Forelimb muscle (tissue), 1 donor: ENCODE measurements at places on chromosomes 5 and 9. TPM values are rescaled to one million over a fixed set of nuclear protein-coding genes. Genes with fewer than 3 reads are reported as not detected.

DCANP1 gene
- 0.10 TPM for polyA plus RNA-seq

GIN1 gene
- 8.7 TPM for polyA plus RNA-seq

GADD45G gene
- polyA plus RNA-seq, result 7.9 TPM

NR5A1 gene
- polyA plus RNA-seq, result not detected

OR1Q1 gene
- not detected for polyA plus RNA-seq

GPR107 gene
- 33.4 TPM for polyA plus RNA-seq

DNA sequence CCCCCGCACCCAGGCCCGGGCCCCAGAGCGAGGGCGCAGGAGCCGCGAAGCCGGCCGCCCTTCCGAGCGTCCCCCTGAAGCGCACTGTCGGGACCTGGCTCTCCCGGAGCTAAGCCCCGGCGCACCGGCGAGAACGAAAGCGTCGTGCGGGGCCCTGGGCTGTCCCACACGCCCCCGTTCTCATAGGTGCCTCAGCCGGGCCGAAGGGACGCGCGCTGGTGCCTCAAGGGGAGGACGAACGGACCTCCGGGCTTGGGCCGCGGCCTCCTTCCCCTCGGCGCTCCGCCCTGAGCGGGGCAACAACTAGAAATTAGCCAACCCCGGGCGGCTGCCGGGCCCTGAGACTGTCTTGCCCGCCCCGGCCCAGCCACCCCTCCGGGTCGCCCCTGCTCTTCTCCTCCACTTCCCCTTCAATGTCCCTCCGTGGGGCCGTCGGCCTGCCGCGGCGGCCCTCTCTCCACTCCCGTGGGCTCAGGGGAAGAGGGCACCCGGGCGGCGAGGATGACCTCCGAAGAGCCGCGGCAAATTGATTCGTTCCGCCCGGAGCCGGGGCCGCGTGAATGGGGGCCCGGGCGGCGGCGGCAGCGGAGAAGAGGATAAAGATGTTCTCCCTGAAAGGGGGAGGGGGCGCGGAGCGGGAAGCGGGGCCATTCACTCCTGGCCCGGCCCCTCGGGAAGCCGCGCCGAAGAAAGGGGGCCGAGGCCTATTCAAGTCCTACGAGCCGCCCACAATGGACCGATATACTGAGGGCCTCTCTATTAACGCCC lies 3.5 kb upstream of the PRDM12 start:
- DNase-seq, result no peak

DNA sequence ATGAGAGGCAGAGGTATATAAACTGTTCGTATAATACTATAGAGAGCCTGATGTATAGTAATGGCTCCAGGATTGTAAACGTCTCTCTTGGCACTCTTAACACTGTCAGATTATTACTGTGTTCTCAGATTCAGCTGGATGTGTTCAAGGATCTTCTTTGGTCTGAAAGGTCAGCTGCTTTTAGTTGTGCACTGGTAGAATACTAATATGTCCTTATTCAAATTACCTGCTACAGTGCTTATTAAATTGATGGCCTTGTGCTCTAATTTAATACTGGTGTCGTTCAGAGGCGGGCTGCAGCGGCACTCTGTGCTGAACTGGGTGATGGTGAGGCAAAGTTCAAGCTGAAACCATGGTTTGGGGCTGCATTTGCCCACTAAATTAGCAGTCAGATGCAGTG lies 216.7 kb upstream of the ARRDC3 start:
- DNase-seq, result no peak

- no peak for DNase-seq
Measured at GRCh38 chr5:115160975-115161475, 8.7 kb downstream of the TRIM36 start.

DNA sequence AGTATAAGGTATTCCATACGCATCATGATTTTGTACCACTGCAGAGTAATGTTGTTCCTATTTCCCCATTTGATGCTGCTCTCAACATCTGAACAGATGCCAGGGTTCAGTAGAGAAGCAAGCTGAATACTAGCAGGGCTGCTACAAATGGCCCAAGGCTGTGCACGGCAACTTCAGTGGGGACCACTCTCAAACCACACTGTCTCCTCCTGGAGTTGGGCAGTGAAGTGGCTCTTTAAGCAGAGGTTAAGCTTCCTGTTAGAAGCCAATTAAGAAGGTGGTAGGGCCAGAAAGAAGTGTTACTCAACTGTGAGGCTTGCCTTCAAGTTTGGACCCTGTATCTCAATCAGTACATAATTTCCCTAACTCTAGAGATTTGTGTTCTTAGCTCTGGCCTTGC lies 32.0 kb downstream of the TMEM245 start:
- no peak for DNase-seq

- DNase-seq, result no peak
Measured at GRCh38 chr5:154098465-154098864, 59.7 kb downstream of the MFAP3 start.

- DNase-seq, result no peak
Measured at GRCh38 chr5:124474528-124475215, 271.8 kb downstream of the ZNF608 start.

- no peak for DNase-seq
Measured at GRCh38 chr5:122844136-122844909, 1.1 kb upstream of the SNX24 start.

- DNase-seq, result no peak
Measured at GRCh38 chr5:133783481-133783880, 171.1 kb upstream of the FSTL4 start.
